ENCODE measurements at places on chromosomes 4 and X.

- DNase-seq = no peak
Measured at GRCh38 chr4:176729489-176729888, 63.2 kb downstream of the VEGFC start.

DNA sequence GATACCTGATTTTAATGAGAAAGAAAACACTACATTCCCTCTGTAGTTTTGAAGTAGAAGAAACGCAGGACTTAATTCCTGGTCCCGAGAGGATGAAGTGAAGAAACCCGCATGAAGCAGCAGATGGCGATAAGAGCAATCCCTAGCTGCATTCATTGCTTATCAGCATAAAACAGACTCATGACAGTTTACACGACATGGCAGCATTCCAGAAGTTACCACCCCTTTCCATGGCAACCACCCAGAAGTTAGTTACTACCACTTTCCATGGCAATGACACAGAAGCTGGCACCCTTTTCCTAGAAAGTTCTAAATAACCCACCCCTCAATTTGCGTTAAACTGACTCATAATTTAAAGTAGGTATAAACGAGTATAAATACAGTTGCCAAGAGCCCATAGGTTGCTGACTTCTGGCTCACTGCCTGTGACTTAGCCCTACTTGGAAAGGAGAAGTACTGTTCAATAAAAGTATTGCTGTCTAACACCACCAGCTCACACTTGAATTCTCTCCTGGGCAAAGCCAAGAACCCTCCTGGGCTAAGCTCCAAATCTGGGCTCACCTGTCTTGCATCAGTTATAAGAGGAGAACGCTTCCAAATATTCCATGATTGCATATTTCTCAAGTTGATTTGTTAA is 5.5 kb upstream of the XAGE2 start:
- DNase-seq = no peak

DNA sequence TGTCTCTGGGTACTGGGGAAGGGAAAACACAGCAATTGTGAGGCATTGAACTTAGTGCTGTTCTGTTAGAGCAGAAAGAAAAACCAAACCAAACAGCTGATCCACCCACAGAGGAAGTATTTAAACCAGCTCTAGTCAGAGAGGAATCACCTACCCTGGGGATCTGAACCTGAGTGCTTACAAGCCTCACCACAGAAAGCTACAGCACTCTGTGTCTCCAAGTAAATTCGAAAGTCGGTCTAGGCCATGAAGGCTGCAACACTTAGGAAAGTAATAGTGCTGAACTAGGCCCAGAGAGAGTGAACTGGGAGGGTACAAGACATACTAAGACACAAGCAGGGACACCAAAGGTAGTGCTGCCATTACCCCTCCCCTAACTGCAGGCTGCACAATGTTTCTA is 142.2 kb upstream of the CXorf51A start:
- no peak for DNase-seq

- DNase-seq = no peak
Measured at GRCh38 chr4:165060938-165061337, 7.3 kb downstream of the TRIM75 start.

DNA sequence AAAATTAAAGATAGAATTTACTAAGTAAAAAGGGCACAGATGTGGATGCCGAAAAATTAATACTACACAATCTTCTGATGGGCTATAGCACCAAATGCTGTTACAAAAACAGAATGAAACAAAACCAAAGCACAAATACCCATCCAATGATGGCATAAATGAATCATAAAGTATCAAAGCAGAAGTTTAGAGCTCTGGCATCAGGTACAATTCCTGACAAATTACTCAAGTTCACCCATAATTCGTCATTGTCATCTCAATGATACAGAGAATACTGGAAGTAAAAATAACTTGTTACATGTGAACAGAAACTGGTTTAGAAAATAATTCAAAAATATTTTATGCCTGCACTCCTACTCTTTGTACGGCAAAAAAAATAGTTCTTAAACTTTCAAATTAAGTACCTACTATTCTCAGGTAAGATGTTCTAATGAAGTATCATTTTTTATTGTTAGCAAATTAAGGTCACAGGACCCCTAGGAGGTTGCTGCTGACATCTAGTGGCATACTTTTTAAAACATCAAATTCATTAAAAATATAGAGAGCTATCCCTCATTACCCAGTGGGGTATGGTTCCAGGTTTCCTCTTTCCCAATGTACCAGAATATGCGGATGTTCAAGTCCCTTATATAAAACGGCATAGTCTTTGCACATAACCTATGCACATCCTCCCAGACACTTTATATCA is 126.1 kb downstream of the INPP4B start:
- no peak for DNase-seq

DNA sequence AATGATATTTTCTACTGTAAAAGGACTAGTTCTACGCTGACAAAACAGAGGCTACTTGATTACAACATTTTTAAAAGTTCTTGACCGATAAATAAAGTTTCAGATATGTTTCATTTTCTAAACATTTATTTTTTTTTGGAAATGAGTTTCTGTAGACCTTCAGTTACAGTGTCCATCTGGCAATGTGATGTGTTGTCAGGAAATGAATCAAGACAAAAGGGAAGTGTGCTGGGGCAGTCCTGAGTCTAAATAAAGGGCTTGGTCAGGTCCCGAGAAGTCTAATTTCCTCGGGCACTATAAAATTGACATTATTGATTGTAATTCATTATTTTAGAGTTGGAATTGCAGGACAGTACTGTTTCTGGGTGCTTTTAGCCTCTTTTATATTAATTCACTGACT is 57.0 kb upstream of the FTHL17 start:
- DNase-seq = no peak
